Tongue (tissue), 3 donors: ENCODE measurements at places on chromosomes 4 and X. TPM values are rescaled to one million over a fixed set of nuclear protein-coding genes. Genes with fewer than 3 reads are reported as not detected.
A peak's percentile ranks its signal among the peaks of the same experiment; 100 is the strongest.

DNA sequence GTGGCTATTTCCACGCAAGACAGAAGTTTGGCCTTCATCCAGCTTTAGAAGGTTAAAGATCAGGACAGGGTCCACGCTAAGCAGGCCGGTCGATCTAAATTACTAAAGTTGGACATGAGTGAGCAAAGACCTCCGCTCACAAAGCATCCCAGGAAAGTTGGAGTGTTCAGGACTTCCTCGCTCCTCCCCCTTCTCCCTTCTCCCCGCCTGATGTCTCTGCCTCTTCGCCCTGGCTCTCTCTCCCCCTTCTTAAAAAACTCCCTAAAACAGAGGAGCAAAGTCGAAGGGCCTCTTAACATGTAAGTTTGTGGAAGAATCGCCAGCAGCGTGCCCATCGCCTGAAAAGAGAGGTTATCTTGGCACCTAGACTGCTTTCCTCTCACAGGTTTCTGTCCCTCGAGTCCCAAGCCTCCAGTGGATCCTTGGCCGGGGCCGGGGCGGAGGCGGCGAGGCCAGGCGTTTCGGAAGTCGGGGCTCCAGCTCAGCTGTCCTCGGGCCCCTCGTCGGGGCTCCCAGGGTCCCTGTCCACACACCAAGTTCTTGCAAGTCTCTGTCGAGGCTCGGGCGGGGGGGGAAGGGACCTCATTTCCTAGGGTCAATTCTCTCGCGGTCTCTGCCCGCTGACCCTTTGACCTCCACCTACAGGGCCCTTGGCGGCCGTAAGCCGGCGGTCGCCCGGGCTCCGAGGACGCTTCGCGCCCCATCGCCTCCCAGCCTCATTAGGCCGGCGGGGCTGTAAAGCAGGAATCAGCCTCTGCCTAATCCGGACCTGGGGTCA lies 7.6 kb downstream of the ZIC3 start:
- no peak for DNase-seq

DNA sequence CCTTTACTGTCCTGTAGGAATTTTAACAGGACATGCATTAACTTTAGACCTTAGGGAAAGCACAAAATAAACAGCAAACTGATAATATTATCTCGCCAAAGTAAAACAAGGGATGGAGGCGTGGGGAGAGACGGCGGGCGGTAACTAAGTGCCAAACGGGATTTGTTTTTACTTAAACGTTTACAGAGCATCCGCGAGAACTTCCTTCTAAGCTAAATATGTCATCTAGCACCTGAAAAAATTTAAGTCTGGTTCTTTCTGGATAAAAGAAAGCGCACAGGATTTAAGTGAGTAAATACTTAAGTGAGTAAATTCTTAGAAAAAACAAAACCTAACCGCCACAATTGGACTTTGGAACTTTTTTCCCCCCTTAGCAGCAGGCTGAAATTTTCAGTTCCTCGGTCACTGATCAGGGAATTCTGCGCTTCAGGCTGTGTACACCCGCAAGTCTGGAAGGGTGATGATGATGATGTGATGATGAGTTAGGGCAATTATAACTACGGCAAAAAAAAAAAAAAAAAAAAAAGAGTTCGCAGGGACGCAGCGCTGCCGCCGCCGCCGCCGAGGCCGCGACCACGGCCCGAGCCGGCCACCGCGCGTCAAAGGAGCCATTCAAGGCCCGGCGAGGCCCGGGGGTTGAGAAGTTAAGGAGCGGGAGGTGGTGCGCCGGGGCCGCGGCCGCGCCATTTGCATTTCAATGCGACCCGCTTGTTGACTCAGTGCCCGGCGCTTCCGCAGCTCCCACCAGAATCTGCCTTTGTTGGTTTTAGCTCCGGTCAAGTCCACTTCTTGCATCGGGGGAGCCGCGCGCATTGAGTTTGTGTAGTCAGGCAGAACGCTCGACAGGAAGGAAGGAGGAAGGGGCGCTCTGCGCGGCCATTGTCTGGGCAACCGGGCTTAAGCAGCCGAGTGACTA lies 108.8 kb downstream of the SPRY1 start:
- DNase-seq, result peak; percentile 87

GRCh38 chr4:88738180-88738579 lies 40.6 kb upstream of the NAP1L5 start:
- peak; percentile 88 for DNase-seq

GRCh38 chr4:136012220-136012619 lies 1520.1 kb downstream of the PCDH18 start:
- DNase-seq, result no peak

The MAGEA2 gene
- total RNA-seq, result not detected

The FSTL5 gene
- 3.3 TPM for total RNA-seq

The CXCL5 gene
- 0.72 TPM for total RNA-seq
